ENCODE measurements at places on chromosomes 5 and 9.

DNA sequence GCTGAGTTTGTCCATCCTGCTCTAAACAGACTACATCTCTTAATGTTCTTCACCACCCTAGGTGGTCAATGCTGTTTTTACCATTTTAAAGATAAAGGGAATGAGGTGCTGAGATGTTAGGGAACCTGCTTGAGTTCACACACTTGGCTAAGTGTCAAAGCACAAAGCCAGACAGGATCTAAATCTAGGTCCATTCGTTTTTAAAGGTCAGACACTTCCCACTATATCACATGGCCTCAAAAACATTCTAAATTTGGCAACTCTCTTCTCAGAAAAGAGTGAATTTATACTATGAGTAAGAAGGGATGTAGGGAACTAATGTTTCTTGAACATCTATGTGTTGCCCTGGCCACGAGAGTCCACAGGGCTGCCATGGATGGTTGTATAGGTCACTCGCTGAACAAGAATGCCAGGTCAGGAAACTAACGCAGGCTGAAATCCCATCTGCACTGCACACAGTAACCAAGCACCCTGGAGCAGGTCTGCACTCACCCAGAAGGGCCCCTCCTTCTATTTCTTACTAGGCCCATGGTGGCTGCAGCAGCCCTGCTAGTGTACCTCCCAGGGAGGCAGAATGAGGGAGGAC, 213.0 kb downstream of the SPOCK1 start:
- no peak for DNase-seq

- DNase-seq = no peak
These were observed 8.1 kb upstream of the OMD start for GRCh38 chr9:92432350-92432749.

- no peak for DNase-seq
These were observed 180.6 kb downstream of the HSPA4 start for GRCh38 chr5:133232435-133232834.

GRCh38 chr9:33374190-33374589, 28.2 kb downstream of the AQP7 start:
- no peak for DNase-seq

DNA sequence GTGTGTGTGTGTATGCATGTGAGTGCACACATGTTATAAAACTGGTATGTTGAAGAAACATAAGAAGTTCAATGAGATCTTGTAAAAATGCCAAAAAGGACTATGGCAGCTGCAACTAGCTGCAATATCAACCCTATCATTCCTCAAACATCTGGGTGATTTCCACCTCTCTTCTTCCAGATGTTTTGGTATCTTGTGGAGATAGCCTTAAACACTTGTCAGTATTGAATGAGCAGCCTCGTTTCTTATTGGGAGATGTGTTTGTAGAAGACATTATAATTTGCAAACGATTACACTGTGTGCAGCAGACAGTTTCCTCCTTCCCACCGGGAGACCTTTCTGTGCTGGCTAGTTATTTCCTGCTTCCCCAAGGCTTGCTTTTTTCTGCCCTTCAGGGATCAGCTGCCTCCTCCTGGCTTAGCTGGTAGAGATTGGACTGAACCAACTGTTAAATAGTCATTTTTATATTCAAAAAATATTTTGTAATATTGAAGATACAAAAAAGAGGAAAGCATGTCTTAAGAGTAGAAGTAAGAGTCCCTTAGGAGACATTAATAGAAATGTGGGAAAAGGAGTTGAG, 168.4 kb upstream of the MPDZ start:
- DNase-seq = no peak

- DNase-seq = no peak
These were observed 48.7 kb downstream of the PIK3R1 start for GRCh38 chr5:68264024-68264956.

DNA sequence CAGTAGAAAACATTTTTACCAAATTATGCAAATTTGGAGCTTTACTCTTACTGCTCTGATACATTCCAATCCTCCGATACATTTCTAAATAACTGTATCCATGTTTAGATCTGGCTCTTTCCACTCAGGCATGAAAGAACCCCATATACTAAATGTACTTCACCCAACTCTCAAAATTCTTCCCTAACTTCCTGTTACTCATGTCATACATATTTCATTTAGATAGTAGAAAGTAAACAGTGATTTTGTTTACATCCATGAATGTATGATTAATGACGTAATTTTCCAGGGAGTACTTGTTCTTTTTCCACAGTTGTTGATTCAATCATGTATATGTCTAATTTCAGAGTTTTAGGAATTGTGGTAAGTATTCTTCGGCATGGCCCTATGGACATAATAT, 1426.5 kb upstream of the C9orf72 start:
- no peak for DNase-seq

- no peak for DNase-seq
These were observed 167.4 kb downstream of the TSSK1B start for GRCh38 chr5:113267361-113267900.

- no peak for DNase-seq
These were observed 29.2 kb downstream of the KLF4 start for GRCh38 chr9:107460153-107461023.

- no peak for DNase-seq
These were observed 77.5 kb downstream of the STARD4 start for GRCh38 chr5:111434800-111435199.

DNA sequence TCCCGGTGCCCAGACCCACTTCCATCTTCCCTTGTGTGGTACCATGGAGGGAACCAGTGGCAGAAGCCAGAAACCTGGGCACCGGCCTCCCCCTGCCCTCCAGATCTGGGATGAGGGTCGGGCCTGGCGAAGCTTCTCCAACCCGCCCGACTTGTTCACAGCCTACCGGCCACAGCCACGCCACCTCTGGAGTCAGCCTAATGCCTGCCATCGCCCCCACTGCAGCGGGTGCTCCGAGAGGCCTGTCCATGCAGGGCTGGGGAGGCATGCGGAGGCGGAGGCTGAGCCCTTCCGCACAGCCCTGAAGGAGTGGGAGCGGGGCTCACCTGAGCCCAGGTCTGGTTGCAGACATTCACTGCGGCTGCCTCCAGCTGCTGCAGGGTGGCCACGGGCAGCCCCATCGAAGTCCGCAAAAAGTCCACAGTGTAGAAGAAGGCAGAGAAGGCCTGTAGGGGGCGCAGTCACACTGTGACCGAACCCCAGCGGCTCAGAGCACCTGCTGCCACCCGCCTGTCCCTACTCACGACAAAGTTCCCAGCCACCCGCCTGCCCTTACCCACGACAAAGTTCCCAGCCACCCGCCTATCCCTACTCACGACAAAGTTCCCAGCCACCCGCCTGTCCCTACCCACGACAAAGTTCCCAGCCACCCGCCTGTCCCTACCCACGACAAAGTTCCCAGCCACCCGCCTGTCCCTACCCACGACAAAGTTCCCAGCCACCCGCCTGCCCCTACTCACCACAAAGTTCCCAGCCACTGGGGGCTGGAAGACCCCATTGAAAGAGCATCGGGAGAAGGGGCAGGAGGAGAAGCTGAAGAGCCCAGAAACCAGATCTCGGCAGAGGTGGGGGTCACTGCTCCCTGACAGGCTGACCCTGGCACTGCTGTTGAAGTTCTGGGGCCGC, 3.8 kb upstream of the NPDC1 start:
- peak; percentile 41 for DNase-seq

- DNase-seq = no peak
These were observed 101.7 kb downstream of the SNCAIP start for GRCh38 chr5:122413722-122414121.

GRCh38 chr9:16100537-16101091, 547.8 kb downstream of the CCDC171 start:
- no peak for DNase-seq

DNA sequence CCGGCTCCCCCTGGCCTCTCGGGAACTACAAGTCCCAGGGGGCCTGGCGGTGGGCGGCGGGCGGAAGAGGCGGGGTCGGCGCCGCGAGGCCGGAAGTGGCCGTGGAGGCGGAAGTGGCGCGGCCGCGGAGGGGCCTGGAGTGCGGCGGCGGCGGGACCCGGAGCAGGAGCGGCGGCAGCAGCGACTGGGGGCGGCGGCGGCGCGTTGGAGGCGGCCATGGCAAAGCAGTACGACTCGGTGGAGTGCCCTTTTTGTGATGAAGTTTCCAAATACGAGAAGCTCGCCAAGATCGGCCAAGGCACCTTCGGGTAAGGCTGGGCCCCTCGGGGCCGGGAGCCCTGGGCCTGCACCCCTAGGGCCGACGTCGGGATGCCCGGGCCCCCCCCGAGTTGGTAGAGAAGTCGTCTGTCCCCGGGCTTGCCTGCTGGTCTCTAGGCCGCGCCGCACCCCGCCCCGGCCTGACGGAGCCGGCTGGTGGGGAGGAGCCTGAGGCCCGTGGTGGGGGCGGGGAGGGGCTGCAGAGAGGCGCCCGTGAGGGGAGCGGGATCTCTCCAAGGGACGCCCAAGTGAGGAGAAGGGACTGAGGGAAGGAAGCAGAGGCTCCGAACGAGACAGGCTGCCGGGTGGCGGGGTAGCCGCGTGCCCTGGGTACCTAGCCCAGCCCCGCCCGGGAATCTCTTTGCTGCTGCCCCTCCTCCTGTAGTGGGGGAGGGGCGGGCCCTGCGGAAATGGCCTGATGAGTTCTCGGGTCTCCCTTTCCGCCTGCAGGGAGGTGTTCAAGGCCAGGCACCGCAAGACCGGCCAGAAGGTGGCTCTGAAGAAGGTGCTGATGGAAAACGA, at the start of gene CDK9:
Gene CDK9, plus strand, starts transcription at position 102 of the 840 bp plus-strand sequence. Its CDS starts 115 bp downstream, at position 217.
- peak; percentile 83 for DNase-seq

DNA sequence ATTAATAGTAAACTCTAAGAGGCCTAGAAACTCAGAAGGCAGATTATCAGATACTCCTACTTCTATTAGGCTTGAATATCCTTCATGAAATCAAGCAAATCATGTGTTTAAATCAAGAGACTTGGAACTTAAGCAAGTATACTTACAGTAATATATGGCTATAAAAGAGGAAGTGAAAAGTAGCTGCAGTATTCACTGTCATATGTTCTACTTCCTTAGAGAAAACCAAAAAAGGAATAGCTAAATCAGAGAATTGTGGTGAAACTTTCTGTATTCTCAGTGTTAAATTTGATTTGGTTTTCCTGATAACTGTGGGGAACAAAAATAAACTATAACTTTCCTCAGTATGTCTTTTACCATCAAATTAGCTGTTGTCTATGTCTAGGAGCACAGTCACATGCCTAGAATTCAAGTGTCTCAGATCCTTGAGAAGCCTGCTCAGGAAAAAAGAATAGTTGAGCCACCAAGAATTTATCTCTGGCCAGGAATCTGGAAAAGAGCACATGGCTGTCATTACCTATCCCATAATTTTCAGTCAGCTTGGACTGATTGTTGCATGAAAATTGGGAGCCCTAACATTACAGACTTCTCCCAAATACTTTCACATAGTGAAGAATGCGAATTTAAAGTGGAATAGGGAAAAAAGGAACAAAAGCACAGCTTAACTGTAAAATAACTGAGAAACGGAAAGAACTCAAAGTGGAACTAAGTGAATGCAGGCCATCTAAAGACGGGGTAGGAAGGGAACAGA, 1.7 kb downstream of the FKBP15 start:
- no peak for DNase-seq
